ENCODE measurements at places on chromosomes 5 and 9.

DNA sequence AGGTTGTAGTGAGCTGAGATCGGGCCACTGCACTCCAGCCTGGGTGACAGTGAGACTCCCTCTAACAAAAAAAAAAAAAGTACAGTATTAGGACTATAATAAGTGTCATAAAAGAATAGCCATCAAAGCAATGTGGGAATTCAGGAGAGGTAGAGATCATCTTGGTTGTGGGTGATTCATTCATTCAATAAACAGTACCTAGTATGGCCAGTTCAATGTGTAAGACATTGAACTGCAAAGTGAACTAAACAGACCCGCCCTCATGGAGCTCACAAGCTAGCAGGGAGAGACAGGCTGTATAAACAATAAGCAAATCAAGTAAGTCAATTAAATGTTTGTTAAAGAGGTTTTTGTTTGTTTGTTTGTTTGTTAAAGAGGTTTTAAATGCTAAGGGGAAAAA is 146.1 kb upstream of the RANBP3L start:
- no peak for DNase-seq

GRCh38 chr9:18138656-18139055 is 335.3 kb upstream of the ADAMTSL1 start:
- DNase-seq, result no peak

DNA sequence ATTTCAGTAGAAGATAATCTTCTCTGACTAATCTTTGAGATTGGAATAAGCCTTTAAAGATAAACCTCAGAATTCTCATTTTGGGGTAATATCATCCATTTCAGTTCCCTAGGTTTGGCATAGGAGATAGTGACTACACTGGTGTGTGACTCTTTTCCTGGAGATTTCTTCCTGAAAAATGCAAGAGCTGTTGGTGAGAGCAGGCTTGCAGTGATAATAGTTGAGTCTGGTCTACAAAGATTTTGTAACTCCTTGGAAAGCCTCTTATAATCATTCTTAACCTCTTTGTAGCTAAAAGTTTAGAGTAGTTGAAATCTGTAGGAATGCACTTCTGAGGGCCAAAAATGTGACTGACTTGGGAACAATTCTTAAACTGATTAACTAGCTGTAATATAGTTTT is 23.4 kb downstream of the RANBP17 start:
- no peak for DNase-seq

DNA sequence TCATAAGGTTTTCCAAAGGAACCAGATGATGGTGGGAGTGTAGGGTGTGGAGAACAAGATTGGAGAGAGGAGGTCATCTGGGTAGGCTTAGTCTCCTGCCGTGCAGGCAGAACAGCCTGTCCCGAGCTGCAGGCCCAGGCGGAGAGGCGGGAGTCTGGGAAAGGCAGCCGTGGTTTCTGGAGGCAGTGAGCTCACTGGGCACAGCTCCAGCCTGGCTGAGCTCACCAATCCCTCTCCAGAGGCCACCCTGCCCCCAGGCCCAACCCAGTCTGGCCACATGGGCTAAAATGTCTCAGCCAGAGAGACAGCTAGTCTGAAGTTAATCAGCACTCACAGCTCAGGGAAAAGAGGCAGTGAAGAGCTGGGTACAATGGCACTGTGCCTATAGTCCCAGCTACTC is 12.3 kb downstream of the P4HA2 start:
- DNase-seq, result peak; percentile 89

DNA sequence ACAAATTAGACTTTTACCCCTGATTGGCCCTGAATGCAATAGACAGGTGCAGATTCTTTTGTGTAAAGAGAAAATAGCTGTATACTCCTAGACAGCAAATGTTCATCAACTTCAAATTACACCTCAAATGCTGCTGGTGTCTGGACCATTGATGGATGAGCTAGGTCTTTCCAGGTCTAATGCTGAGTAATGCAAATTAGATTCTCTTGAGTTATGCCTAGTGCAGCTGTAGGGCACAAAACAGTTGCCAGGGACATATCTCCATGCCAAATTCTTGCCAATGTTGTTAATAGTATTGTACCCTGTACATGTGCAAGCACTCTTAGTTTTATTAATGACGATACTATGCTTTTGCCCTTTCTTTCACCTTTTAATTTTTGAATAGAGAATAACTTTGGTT is 72.3 kb upstream of the CNTLN start:
- no peak for DNase-seq

DNA sequence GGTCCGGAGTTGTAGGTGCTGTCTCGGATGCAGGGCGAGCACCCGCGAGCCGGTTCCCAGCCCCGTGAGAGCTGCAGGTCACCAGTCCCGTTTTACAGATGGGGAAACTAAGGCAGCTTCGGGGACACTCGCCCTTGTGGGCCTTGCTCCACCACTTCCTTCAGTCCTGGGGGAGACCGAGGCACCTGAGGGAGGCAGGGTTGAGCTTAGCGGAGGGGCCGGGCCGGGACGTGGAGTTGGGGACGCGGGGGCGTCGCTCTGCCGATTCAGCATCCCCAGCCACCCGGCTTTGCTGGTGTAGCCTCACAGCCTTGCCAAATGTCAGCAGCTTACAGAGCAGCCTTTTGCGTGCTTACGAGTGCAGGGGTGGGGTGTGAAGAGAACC is 530 bp downstream of the BBLN start:
- no peak for DNase-seq

DNA sequence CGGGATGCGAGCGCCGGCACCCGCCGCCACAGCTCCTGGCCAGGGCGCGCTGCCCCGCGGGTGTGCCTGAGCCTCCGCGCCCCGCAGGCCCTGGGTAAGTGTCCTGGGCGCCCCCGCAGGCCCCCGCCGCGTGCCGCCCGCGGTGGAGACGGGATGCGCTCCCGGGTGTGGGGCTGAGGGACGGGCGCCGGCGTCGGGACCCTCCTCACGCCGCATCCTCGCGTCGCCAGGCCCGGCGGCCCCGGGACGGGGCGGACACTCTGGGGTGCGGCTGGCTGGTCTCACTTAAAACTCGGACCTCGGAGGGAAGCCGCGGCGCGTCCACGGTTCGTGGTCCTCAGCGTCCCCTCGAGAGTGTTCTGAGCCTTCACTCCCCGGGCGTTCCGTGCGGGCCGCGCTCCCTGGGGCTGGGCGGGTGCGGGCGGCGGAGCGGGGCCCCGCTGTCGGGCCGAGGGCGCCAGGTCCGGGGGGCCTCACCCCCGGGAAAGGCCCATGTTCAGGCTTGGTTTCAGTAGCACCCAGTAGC is 275 bp downstream of the AHRR start:
- DNase-seq, result no peak

GRCh38 chr5:109743770-109744212 is 54.1 kb downstream of the MAN2A1 start:
- no peak for DNase-seq

GRCh38 chr9:110599468-110599867 is 19.9 kb upstream of the SVEP1 start:
- DNase-seq, result peak; percentile 19
